ENCODE measurements at places on chromosomes 7 and 10.

DNA sequence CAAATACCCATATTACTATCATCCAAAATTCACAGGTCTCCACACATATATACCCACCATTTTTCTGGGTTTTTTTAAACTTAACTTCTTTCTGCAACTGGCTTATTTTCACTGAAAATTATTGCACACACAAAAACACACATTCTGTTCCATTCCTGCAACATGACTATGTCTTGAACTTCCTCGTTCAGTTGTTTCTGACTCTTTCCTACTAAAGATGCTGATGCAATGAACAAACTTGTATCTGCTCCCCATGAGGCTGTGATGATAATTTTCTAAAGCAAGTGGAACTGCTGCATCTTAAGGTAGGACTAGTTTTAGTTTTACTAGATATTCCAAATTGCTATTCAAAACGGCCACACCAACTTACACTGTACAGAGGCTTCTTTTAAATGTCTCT, 77.7 kb downstream of the OSBPL3 start:
- no peak for DNase-seq

- DNase-seq = no peak
Measured at GRCh38 chr7:80347173-80347572, 164.7 kb downstream of the GNAT3 start.

DNA sequence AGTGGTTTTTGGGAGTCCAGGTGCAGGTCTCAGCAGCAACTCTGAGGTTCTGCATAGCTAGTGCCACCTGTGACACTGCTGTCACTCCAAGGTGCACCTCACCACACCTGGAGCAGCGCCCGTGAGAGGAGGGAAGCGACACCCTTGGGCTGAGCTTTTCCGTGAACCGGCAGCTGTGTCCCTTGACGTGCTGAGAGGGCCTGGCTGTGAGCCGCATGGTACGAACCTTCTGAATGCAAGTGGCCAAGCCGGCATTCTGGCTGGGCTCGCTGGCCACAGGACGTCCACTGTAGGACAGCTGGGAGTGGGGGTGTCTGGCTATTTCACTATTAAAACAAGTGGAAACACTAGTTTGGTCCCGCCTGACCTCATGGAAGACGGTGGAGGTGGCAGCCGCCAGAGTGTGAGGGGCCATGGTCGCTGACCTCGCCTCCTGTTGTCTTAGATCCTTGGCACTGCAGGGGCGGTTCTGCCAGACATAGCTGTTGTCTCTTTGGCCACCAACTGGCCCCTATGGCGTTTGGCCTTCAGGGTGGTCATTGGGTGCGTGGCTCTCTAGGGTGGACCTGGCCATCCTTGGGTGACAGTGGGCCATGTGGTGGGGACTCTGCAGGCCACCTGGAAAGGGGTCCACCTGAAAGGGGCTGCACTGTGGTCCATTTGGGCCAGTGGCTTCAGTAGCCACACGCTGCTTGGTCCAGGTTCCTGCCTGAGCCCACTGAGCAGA, 12.9 kb downstream of the INPP5A start:
- no peak for DNase-seq

DNA sequence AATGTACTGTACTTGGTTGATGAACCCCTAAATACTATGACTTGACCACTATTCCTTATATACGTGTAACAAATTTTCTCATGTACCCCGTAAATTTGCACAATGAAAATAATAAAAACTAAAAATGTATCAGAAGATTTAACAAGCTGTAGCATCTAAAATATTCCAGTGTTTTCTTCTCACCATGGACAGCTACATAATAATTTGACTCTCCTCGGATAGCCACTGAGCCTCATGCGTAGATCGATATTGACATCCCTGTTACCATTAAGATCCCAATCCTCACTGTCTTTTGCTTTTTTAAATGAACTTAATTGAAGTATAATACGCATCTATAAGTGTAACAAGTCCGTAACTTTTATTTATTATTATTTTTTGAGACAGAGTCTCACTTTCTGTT, 179.7 kb upstream of the C7orf33 start:
- DNase-seq = no peak

GRCh38 chr10:126661841-126662515, 8.5 kb downstream of the C10orf90 start:
- DNase-seq = peak; percentile 81
